ENCODE measurements at places on chromosomes 3 and 15.
A peak's percentile ranks its signal among the peaks of the same experiment; 100 is the strongest.

DNA sequence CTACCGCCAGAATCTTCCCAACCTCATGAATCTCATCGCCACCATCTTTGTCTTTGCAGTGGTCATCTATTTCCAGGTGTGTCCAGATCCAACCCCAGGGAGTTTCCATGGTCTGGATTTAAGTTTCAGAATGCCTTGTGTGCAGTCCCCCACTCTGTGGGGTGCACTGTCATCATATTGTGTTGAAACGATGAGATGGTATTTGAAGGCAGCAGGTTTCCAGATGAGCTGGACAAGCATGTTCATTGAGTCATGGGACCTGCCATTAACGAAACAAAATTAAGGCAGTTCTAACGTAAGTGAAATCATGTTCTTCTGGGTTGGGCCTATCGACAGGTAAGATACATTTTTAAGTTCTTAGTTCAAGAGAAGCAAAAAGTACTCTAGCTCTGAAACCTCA lies 12.7 kb downstream of the SEC61A1 start:
- no peak for DNase-seq

GRCh38 chr3:25441234-25441856 lies 13.3 kb downstream of the RARB start:
- no peak for DNase-seq

GRCh38 chr3:33919312-33920120 lies 121.1 kb downstream of the PDCD6IP start:
- DNase-seq, result no peak

GRCh38 chr3:14410106-14410502 lies 7.7 kb downstream of the SLC6A6 start:
- no peak for DNase-seq

GRCh38 chr3:56857178-56857577 lies 55.4 kb upstream of the ARHGEF3 start:
- DNase-seq, result no peak

DNA sequence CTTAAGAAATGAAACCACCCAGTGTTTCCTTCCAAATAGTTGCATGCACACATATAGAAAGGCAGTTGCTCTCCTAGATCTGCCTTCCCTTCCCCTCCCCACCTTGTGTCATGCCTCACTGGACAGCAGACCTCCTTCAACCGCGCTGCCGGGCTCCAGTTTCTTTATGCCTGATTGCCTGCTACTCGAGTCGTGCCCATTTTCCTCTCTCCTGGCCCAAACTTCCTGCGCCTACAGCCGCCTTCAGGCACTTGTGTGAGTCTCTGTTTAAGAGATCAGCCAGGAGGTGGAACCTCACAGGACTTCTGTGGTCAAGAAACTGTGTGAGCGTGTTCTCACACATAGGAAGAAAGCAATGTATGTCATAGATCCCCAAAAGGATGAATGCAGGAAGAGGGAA lies 8.8 kb upstream of the FAM107A start:
- no peak for DNase-seq

GRCh38 chr15:52652984-52653383 lies 26.2 kb downstream of the ATOSA start:
- peak; percentile 76 for DNase-seq

- no peak for DNase-seq
Measured at GRCh38 chr3:133643611-133644010, 18.1 kb downstream of the TOPBP1 start.

DNA sequence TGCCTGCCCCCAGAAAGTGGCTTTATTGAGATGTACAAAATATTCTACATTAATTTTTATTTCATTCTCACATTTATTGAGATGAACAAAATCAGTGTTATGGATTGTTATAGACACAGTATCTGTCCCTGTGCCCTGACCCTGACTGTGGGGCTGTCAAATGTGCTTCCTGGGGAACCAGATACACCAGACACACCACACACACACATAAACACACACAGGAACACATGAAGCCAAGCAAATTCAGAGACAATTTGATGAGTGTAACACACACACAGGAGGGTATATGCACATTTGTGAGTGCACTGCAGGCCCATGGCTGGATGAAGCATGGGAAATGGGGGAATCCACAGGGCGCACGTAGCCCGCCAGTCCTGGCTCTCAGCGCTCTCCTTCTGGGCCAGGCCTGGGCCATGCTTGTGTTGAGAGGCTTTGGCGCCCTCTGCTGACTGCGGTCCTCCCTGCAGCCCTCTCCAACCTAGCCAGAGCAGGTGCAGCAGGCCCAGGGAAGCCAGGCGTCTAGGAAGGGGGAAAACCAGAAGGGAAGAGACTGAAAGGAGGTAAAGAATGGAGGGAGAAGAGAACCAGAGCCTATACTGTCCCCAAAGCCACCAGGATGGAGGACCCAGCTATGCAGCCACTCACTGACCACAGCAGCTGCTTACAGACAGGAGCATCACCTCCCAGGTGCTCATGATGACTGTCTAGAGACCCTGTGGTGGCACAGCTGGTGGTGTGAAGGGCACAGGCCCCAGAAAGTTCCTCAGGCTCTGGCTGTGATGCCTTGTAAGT lies 18.0 kb upstream of the LOXL1 start:
- DNase-seq, result peak; percentile 75

- DNase-seq, result no peak
Measured at GRCh38 chr3:127035677-127036076, 52.8 kb downstream of the PLXNA1 start.

GRCh38 chr3:24493746-24494617 lies 668 bp downstream of the THRB start:
- DNase-seq, result peak; percentile 47

DNA sequence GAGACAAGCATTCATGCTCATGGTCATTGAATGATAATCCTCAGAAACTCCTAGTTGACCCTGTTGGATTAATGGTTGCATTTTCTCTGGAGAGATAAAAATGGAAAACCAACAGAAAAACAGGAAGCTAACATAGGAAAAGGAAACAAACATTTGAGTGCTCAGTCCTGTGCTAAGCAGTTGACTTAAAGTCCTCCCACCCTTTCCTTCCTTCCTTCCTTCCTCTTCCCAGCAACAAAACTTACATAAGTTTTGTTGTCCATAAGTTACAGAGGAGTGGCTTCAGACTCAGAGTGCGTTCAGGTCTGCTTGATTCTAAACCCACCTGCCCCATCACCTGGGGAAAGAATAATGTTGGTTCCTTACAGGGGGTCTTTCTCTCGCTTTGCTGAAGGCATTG lies 163.8 kb upstream of the RGMA start:
- DNase-seq, result no peak

GRCh38 chr3:61990327-61991027 lies 382.9 kb downstream of the FEZF2 start:
- DNase-seq, result no peak

- DNase-seq, result no peak
Measured at GRCh38 chr15:26841941-26842340, 24.9 kb upstream of the GABRA5 start.

- DNase-seq, result no peak
Measured at GRCh38 chr15:28100516-28101195, 1.5 kb upstream of the OCA2 start.

DNA sequence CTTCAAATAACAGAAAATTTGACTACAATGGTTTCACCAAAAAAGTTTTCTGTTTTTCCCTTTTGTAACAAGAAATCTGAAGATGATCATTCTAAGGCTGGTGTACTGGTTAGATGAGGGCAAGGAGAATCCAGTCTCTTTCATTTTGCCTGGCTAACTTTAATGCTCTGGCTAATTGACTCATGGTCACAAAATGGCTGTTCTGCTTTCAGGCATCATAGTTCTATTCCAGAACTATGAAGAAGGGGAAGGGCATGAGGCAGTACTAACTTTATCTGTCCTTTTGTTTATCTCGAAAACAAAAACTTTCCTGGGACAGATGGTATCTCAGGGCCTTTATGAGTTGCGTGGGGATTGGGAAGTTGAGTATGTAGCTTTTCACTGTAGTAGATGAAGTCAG lies 50.4 kb downstream of the SLC25A26 start:
- no peak for DNase-seq

- DNase-seq, result no peak
Measured at GRCh38 chr3:133248389-133248788, 151.5 kb upstream of the BFSP2 start.

DNA sequence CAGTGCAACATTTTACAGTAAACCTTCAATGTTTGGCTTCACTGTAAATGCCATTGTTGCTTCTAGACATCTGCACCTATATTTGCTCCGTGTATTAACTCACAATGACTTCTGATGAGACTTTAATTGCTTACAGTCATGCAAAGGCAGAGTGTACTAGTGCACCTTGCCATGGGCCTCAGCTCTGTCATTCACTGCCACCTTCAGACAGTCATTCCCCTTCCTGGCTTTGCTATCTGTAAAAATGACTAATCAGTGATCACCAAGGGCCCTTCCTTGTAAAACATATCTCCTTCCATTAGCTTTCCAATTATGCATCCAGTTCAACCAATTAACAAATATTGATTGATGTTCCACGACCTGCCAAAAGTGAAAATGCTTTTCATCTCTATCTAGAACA lies 120.3 kb downstream of the ARRDC4 start:
- DNase-seq, result no peak

- no peak for DNase-seq
Measured at GRCh38 chr3:1381647-1382036, 288.8 kb downstream of the CNTN6 start.

DNA sequence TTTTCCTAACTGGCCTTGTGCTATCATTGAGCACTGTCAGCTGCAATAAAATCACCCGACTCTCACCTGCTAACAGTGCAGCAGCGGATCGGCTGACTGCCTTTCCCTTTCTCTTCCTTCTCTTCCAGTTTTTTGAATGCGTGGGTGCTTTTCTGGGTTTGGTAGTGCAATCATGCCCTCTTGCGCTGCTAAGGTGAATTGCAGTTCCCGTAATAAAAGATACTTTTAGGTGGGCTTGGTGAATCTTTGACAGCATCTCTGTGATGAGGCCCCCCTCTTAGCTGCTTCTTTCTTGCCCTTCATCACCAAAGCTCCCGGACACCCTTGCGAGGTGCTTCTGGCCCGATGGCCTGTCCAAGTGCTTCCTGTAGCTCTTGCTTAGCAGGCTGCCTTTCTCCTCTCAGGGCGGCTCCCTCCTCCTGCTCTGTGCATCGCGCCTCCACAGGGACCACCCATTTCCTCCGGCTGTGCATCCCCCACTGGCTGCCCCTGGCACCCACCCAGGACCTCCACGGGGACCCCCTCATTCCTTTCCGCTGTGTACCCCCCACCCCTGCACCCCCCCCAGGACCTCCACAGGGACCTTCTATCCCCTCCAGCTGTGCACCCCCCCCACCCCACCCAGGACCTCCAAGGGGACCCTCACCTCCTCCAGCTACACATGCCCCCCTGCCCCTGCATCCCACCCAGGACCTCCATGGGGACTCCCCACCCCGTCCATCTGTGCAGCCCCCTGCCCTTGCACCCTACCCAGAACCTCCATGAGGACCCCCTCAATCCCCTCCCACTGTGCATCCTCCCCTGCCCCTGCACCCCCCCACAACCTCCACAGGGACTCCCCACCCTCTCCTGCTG lies 50.8 kb upstream of the RPL32 start:
- DNase-seq, result no peak

DNA sequence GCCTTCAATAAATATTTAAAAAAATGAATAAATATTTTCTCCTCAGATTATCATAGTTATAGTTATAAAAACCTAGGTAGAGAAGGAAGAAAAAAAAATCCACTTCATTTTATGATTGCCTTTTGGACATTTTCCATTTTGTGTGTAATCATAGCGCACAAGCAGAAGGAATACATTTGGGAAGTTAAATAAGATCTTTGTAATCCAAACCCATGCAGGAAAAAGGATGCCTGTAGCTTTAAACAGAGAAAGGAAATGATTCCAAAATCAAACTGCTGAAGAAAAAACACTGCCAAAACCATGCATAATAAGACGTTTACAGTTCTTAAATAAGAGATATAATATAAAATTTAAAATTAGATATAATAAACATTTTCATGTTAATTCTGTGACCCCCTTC lies 7.4 kb upstream of the CCDC54 start:
- DNase-seq, result no peak

GRCh38 chr15:72535911-72536310 lies 61.8 kb downstream of the ARIH1 start:
- no peak for DNase-seq

DNA sequence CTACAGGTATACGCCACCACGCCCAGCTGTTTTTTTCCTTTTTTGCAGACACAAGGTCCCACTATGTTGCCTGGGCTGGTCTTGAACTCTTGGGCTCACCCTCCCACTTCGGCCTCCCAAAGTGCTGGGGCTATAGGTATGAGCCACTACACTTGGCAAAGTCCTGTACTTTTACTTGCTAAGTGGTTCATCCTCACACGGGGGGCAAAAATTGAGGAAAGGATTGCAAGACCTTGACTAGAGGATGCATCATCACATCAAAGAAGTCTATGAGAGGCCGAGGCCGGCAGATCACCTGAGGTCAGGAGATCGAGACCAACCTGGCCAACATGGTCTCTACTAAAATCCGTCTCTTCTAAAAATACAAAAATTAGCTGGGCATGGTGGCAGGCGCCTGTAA lies 116.5 kb upstream of the FAM174B start:
- DNase-seq, result no peak

DNA sequence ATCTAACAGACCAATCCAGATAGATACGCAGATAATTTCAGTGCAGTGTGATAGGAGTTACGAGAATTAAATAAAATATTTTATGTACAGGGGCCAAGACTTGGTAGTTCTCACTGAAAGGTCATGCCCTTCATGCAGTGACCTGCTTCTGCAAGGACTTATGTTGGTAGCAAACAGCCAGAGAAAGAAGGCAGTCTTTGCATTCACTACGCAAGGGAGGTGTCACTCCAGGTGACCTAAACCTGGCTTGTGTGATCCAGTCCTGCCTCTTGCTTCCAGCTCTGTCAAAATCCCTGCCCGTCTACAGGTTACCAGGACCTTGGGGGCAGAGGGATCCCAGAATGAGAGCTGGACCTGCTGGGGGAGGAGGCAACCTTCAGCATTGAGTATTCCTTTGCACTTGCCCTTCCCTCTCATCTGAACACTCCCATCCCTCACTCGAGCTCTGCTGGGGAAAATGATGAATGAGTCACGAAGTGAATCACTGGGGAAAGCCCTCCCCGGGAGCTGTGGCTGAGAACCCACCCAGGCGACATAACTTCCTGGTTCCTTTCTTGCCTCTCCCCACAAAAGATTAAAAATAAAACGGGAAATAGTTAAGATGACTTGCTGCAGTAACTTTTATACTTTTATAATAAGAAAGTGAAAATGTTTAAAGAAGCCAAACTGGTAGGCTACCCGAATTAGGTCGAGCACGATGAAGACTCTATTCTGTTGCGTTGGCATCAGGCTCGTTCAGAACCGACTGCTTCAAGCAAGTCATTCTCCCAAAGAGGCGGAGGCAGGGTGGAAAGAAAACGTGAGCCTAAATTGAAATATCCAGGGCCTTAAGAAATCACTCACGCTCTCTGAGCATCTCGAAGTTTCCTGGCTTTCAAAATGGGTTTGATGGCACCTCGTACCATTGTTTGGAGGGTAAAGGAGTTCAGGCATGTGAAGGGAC lies 216.1 kb downstream of the SLCO3A1 start:
- peak; percentile 67 for DNase-seq

DNA sequence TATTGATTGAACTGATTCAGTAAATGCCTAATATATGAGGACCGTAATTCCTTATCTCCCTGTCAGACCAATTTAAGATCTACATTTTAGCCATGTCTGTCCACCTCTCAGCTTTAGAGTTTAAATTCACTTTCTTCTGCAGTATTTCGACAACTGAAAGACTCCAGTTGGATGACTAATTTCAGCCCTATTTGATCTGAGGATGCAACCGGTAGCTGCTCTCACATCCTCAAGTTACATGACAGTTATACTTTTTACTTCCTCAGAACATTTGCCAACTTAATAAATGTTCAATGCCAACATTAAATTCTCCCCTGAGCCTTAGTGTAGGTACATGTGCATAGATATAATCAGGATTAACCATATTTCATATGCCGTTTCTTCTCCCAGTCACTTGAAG lies 2.5 kb upstream of the HHLA2 start:
- DNase-seq, result no peak
